ENCODE measurements at places on chromosomes 4 and X.

- DNase-seq: no peak
These were observed 30.3 kb upstream of the UTP14A start for GRCh38 chrX:129875669-129876068.

DNA sequence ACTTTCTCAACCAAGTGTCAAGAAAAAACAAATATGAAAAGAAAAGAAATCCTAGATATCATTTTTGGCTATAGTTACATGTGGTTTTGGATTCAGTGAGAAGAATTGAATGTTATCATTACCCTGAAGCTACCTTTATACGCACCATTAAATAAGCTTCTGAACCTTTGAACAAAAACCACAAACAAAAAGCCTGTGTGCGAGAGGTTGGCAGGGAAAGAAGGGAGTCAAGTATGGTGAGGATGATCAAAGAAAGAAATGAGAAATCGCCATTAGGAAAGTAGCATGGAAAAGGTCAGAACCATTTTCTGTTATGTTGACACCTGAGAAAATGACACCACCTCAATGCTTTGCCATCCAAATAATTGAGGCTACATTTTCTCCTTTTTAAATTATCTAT lies 1.2 kb upstream of the SLC7A11 start:
- no peak for DNase-seq

DNA sequence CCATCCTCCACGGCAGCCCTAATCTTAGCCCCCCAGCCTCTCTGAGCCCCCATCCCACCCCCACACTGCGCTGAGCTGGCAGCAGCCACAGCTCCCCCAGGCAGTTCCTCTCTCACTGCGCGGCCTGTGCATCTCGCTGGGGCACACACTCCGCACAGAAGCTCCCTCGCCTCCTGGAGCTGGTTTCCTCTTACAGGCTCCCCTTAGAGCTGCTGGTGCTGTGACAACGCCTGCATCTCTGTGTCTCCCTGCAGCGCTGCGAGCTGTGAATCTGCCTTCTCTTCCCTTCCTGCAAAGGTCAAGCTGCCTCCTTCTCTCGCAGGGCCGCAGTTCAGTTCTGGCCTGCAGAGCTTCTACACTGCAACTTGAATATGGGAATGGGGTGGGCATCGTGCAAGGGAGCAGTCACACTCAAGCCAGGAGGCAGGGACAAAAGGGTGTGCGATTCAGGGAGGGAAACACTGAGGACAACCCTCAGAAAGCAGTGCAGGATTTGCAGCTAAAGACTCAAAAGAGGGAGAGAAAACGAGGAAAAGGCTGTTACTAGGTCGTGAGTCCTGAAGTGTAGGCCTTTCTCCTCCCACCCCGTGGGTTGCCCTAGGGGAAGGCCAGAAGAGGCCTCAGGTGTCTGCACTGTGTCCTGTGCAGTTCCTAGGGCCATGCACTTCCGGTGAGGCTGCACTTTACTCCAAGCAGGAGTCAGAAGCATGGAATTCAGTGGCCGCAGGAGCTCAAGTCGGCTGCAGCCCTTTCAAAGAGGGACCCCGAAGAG lies 87.0 kb downstream of the BCOR start:
- no peak for DNase-seq

DNA sequence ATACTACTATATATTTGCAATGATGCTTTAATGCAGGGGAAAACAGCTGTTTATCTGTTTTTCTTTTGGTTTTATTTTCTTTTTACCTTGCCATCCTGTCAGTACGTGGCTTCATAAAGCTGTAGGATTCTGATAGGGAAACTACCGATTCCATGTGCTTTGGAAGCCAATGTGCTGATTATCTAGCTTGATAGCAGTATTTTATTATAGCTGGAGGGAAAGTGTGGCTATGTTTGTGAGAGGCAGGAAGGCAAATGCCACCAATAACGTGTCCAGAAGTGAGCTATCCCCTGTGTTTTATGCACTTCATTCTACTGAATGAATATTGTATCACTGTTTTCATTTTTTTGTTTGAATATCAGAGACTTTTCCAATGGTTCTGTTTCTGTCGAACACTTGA lies 43.7 kb downstream of the IL15 start:
- DNase-seq: no peak

GRCh38 chr4:34676400-34676799 lies 1567.9 kb downstream of the ARAP2 start:
- DNase-seq: no peak

GRCh38 chrX:2504706-2505332 lies 4.0 kb upstream of the DHRSX start:
- DNase-seq: no peak

GRCh38 chr4:65018313-65018712 lies 609.1 kb upstream of the TECRL start:
- DNase-seq: no peak

DNA sequence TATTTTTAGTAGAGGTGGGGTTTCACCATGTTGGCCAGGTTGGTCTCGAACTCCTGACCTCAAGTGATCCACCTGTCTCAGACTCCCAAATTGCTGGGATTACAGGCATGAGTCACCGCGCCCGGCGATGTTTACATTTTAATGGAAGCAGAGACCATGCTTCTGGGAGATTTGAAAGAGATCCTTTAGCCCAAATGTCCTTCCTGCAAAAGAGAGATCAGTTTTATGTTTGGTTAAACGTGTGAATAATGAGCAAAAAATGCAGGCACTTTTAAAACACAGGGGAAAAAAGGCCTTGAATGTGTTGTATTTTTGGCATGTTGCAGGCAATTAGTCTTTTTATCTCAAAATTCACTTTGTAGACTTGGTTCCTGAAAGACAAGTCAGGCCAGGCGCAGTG lies 95.8 kb upstream of the ELOVL6 start:
- DNase-seq: no peak

DNA sequence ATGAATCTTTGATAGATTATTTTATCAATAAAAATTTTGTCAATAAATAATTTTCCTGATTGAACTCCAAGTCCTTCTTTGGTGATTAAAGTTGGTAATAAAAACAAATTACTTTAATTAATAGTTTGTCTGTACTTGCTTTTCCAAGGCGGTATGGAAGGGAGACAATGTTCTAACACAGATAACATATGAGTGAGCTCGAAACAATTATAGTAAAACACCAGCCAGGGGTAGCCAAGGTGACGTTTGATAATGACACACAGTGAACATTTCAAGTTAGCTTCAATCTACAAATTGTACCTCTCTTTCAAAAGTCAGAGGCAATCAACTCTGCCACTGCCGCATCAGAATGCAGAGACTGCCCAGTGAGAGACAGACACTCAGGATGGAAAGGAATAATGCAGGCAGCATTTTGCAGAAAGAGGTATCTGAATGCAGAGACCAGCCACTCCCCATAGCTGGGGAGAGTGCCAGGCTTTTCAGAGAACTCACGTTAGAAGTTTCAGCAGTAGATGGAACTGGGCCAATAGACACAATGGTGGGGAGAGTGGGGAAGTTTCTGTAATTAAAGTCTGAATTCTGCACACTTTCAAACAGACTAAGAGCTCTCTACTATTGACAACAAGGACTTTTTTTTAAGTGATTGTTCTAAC lies 18.1 kb upstream of the ATOH1 start:
- DNase-seq: no peak

- no peak for DNase-seq
These were observed 15.5 kb downstream of the ARHGAP36 start for GRCh38 chrX:131073607-131074006.

GRCh38 chrX:23434356-23434884 lies 99.8 kb downstream of the PTCHD1 start:
- DNase-seq: no peak

DNA sequence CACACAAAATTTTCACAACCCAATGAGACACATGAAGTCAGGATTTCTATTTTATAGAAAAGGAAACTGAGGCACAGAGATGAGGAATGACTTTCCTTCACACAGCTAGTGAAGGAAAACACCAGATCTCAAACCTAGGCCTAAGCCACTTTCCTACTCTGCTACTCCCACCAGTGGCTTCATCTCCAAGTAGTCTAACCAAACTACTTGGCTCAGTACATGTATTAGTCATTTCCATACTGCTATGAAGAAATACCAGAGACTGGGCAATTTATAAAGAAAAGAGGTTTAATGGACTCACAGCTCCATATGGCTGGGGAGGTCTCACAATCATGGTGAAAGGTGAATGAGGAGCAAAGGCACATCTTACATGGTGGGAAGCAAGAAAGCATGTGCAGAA lies 196.6 kb downstream of the EVC2 start:
- no peak for DNase-seq

- DNase-seq: no peak
These were observed 34.8 kb upstream of the MAP9 start for GRCh38 chr4:155411546-155411945.

GRCh38 chr4:92994727-92995126 lies 691.0 kb downstream of the GRID2 start:
- no peak for DNase-seq

GRCh38 chr4:184061582-184061981 lies 156.1 kb downstream of the ENPP6 start:
- no peak for DNase-seq

- no peak for DNase-seq
These were observed 211.5 kb upstream of the DDX53 start for GRCh38 chrX:22788221-22788620.

DNA sequence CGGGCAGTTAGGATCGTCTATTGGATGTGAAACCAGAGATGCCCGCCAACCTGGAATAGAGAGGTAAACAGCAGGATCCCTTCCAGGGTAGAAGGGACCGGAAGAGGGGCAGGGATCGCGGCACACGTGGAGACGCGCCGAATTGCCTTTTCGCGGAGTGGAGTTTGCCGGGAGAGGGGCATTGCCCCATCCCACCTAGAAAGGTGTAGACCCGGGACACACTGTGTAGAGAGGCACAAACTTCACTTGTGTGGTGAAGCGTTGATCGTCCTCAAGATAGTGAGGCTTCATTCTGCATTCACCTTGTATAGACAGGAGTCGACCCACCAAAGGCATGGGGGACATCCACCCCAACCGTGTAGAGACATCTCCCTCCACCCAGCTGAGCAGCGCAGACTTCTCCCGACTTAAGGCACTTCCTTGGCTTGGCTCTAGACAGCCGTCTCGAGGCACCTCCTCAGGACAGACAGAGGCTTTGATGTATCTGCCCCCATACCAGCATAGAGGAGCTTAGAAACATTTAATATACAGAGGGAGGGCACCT lies 410 bp downstream of the GNL3L start:
- peak; percentile 0 for DNase-seq

DNA sequence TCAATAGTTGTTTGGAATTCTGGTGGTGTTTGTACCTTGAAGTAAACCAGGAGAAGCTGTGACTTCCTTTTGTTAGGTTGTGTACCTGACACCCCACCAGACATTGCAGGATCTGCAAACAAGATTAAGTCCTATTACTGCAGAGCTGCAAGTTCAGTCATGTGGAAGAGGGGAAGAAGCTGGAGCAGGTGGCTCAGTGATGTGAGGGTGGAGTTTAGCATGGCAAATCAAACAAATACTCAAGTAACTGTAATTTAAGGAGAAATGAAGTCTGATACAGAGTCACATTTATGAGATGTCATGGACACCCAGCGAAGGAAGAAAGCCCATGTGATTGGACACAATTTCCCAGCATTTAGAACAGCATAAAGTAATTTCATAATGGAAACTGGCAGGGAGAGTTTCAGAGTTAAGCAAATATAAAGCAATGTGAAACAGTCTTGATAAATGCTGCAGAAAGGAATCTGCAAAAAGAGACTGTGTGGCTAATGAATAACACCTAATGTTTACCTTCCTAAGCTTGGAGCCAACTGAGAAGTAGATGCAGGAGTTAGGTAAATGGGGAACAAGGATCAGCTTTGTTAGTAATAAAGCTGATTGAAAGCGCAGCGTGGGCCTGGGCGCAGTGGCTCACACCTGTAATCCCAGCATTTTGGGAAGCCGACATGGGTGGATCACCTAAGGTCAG lies 249.1 kb downstream of the GBA3 start:
- DNase-seq: no peak

GRCh38 chr4:36414248-36414647 lies 132.8 kb downstream of the DTHD1 start:
- DNase-seq: no peak

DNA sequence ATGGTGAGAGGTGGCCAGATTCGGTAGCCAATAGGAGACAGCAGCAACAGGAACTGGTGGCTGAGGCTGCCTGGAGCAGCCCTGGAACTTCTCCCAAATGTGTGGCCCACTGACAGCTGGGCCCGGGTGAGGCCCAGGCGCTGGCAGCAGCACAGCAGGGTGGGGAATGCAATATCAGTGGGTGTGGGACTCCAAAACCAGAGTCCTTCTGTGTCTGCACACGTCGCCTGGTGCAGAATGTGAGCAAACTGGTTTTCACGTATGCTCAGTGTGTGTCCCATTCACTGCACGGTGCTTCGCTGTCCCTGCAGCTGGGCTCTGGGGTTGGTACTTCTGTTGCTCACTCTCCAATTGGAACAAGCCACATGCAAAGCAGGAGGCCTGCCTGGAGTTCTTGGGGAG lies 14.4 kb upstream of the CENPU start:
- no peak for DNase-seq

- DNase-seq: no peak
These were observed 640.8 kb upstream of the INTU start for GRCh38 chr4:126991965-126992364.

GRCh38 chr4:181017038-181017437 lies 1226.2 kb upstream of the TENM3 start:
- DNase-seq: no peak

DNA sequence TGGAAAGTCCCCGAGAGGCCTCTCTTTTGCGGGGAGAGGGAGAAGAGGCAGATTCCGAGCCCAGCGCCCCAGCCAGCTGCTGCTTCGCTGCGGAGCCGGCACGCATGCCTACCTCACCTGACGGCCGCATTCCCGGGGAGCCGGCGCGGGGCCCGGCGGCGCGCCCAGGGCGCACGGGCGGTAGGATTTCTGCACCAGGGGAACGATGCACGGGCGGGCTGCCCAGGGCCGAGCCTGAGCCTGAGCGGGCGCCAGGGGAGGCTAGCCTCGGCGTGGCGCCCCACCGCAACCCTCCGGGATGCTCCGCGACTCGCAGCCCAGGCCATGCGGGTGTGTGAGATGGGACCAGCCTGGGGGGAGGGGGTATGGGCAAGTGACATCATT lies 81.3 kb upstream of the SCML1 start:
- no peak for DNase-seq

DNA sequence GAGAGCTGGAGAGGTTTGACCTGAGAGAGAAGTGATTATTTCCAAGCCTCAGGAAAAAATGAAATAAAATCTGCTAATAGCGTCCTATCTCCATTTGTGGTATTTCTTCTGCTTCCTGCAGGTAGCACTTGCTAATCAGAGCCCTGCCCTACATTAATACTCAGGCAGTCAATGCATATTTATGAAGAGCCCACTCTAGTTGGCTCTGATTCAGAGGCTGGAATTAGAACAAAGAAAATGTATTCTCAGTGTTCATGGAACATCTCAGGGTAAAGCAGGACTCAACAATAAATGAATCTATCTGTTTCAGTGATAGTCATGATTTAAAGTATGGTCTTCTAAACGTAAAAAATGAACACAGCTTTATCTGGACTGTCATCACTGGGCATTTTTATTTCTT lies 1.4 kb upstream of the ATP8A1 start:
- DNase-seq: no peak

All from inflammatory macrophage treated with lipopolysaccharide for 4 hours (primary cell).